ENCODE measurements at places on chromosomes 4 and X.

DNA sequence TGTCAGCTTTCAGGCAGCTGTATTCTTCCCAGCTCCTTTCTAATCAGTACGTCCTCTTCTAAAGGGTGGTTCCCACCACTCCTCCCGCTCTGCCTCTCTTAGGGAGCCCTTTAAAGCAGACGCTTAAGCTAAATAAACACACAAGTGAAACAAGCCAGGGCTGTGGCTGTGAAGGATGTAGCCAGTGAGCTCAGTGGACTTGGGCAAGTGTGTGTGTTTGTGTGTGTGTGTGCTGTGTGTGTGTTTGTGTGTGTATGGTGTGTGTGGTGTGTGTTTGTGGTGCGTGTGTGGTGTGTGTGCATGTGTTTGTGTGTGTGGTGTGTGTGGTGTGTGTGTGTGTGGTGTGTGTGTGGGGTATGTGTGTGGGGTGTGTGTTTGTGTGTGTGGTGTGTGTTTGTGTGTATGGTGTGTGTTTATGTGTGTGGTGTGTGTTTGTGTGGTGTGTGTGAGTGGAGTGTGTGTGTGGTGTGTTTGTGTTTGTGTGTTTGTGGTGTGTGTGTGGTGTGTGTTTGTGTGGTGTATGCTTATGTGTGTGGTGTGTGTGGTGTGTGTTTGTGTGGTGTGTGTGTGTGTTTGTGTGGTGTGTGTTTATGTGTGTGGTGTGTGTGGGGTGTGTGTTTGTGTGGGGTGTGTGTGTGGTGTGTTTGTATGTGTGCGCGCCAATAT lies 283.3 kb downstream of the PTTG2 start:
- DNase-seq: no peak

DNA sequence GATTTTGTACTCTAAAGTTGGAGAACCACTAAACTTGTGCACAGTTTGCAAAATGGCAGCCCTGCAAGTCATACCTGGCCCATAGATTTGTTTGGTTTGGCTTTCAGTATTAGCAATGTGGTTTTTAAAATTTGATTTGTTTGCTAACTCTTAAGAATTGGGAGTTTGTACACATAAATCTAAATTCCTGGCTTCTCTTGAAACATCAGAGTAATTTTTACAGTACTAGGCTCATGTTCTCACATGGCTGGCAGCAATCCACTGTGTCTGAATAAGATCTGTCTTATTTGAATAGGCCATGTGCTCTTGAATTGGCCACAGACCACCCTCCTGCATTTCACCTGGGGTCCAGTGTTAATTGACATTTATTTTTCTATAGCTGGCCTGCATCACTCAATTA lies 21.3 kb downstream of the DIAPH2 start:
- no peak for DNase-seq

DNA sequence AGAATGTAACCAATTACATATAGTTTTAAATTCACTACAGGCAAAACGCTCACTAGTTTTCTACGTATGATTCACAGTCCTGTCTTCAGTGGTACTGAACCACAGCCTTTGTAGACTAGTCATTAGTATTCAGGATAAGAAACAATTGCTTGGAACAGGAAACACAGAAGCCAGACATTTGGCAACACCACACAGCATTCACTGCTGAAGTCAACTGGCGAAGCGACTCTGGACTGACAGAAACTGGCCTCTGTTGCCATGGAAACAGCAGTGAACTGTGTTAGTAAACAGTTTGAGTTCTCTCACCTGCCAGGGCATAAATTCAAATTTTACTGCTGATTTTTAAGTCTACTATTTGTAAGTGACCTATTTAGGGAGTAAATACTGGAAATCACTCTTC lies 57.6 kb downstream of the MAPK10 start:
- DNase-seq: no peak

DNA sequence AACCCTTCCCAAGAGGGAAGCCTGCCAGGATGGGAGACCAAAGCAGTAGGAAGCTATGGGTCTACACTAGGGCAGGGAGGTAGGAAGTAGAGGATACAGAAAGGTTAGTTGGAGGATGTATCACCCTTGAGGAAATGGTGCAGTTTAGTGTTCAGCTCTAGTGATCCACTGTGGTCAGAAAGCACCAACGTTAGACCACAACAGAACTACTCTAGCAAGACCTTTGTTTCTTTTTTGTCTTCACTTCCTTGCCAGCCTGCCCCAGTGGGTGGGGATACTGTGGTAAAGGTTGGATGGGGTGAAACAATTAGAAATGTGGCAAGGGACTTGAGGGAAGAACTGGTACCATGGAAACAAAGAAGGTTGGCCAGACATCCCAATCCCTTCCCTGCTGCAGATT lies 83.3 kb downstream of the DDIT4L start:
- DNase-seq: no peak

DNA sequence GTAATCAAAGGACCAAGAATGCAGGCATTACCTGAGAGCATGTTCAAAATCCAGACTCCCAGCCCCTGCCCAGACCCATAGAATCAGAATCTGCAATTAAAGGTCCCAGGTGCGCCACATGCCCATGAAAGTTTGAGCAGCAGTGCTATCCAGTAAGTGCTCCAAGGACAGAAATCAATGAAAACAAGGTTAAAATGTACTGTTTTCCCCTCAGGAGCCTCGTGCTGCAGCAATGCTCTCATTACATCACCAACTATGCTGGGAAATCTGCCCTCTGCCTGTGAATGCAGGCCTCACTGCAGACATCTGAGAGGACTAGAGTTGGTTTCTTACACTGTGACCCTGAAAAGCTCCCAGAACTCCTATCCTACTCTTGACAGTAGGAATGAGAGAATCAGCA lies 21.1 kb downstream of the ANXA5 start:
- DNase-seq: no peak

- no peak for DNase-seq
Measured at GRCh38 chrX:10254739-10255138, 98.0 kb downstream of the CLCN4 start.

- DNase-seq: no peak
Measured at GRCh38 chr4:161197912-161198311, 965.9 kb downstream of the FSTL5 start.

DNA sequence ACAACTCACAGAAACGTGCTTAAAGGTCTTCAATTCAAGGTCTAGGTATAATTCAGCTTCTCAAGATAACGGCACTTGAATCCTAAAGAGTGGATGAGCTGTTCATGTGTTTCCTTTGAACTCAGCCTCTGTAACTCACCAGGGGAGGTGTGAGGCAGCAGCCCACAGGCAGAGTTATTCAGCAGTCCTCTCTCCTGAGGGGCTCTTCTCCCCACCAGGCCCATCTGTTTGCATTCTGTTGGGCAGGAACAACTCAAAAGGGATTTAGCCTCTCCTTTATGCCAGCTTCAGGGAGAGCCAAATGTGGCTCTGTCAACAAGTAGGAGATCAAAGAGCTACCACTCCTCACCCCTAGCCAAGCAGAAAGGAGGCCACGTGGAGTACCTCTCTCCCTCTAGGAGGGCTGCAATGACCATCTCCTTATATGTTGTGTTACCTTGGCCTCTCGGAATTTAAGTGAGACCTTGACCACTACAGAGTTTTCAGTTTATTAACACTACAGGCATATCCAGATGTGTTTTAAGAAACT lies 151.2 kb downstream of the SPATA18 start:
- DNase-seq: no peak

- DNase-seq: no peak
Measured at GRCh38 chrX:53279296-53280237, 1.8 kb downstream of the IQSEC2 start.

GRCh38 chr4:138666366-138666765 lies 349.2 kb upstream of the NOCT start:
- DNase-seq: no peak

- DNase-seq: no peak
Measured at GRCh38 chrX:144379156-144379555, 495.3 kb downstream of the UBE2NL start.

DNA sequence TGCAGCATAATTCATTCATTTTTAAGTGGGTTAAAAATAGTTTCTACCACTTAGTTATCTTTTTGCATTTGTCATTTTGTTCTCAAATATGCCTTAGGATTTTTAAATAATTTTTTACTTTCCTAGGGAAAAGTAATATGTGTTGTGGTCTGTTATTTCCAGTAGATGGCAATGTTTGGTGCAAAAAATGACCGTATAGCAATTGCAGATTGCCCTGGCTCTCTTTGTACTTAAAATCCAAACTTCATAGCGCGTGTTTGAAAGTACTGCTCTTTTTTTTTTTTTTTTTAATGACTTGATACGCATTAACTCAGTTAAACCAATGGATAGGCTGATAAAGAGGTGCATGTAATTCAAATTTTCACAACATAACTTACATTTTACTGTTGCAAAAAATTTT lies 74.4 kb upstream of the RBMX start:
- DNase-seq: no peak

GRCh38 chr4:154126276-154126675 lies 337.4 kb upstream of the SFRP2 start:
- DNase-seq: no peak

GRCh38 chrX:21711129-21711847 lies 46.6 kb downstream of the SMPX start:
- no peak for DNase-seq

DNA sequence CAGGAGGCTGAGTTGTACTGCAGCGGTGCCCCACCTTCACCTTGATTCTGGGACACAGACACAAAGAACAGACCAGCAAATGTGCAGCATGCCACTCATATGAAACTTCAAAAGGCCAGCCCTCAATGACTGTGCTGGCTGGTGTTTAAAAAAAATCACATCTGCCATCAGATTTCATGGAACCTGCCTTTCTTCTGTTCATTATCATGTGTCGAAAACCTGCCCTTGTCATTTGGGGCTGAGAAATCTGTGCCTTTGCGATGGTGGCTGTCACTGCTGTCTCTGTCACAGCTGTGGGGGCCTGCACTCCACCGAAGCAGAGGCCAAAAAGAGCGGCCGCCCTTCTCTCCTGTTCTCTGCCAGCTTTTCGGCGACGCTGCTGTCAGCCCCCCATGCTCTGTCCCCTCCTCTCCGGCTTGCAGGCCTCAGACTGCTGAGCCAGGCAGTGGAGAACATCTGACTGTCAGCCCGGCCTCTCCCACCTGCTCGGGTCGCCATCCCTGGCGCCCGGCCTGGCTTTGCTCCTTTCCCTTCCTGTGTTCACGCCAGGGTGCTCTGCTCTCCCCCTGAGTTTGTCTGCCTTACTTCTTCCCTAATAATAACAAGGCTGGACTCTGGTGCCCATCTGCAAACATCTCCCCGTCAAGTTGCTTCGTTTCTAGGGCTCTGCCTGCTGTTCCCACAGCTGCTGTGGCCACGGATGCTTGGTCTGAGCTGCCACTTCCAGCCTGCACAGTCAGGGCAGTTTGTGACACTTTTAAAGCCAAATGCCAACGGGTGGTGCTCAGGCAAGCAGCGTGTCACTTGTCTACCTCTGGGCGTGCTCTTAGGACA lies 355.2 kb downstream of the UNC5C start:
- no peak for DNase-seq

GRCh38 chr4:159177265-159178150 lies 74.6 kb downstream of the RAPGEF2 start:
- no peak for DNase-seq

DNA sequence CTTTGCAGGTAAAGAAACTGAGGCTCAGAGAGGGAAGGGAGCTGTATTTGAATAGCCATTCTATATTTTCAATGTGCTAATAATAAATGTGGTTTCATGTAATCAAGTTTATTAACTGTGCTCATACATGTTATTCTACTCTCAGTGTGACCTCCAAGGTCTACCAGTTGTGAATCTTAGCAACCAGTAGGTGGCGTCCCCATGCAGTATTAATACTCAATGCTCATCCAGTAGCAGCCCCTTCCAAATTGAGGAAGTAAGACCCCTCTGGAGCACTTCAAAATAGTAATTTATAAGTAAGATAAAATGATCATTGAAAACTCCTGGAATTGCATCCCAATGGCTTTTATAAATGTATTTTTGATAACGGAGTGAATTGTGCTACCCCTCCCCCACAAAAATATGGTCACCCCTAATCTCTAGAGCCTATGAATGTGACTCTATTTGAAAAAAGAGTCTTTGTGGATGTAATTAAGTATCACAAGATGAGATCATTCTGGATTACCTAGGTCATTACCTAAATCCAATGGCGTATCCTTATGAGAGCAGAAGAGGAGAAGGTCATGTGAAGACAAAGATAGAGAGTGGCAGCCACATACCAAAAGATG lies 20.4 kb upstream of the SEPSECS start:
- no peak for DNase-seq

- DNase-seq: no peak
Measured at GRCh38 chrX:38116706-38117105, 104.0 kb downstream of the SRPX start.

DNA sequence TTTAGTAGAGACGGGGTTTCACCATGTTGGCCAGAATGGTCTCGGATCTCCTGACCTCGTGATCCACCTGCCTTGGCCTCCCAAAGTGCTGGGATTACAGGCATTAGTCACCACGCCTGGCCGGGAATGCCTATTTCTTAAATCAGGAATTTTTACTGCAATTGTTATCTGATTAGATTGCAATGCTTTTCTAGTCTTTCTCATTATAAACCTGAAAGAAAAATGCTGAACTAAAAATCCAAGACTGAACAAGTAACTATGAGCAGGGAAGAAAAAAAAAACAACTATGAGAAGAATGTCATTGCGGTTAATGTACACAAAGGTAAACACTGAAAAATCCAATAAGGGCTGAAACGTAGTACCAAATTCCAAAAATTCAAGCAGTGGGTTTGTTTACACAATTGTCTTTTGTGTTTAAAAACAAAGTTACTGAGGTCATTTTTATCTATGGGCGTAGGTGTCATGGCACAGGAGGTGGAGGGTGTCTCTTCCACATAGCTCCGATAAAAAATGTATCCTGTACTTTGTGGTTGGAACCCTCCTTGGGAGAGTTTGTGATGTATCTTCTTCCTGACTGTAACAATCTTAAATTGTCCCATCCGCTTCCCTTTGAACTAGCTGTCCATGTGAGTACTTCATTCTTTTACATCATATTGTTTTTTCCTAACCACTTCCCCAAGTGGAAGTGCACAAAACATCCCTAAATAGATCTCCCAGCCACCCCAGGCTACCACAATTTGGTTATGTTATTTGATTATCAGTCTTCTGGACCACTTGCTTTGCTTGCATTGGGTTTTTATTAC lies 11.1 kb upstream of the TMEM156 start:
- DNase-seq: no peak

DNA sequence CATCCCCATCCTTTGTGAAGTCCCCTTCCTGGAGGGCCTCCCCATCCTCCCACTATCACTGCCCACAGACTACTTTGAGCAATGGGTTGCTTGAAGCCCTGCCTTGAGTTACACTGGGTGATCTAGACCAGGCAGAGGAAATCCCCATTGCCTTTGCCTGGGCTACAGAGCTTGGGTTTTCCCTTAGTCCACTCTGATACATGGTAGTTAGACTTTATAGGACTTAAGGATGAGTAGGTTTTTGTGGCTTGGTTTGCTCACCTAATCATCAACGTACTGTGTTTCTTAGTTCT lies 56.6 kb downstream of the TMEM131L start:
- no peak for DNase-seq

GRCh38 chr4:60683357-60683756 lies 516.8 kb upstream of the ADGRL3 start:
- DNase-seq: peak; percentile 72

DNA sequence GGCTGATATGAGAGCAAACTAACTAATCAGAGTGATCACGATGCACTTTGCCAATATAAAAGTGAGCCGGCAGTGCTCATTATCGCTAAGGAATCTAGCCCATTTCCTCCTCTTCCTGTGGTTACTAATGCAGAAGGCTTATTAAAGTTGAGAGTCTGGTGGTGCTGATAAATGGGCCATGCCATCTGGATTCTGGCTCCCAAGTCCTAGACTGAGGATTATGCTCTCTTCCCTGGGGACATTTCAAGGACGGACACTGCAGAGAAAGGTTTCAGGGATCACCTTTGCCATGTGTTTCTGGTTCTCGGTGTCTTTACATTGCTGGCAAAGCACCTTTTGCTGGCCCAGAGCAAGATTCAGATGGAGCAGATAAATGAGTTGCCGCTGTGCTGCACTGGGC lies 85.3 kb downstream of the RTL5 start:
- no peak for DNase-seq
